ENCODE measurements at places on chromosomes 16 and 17.

DNA sequence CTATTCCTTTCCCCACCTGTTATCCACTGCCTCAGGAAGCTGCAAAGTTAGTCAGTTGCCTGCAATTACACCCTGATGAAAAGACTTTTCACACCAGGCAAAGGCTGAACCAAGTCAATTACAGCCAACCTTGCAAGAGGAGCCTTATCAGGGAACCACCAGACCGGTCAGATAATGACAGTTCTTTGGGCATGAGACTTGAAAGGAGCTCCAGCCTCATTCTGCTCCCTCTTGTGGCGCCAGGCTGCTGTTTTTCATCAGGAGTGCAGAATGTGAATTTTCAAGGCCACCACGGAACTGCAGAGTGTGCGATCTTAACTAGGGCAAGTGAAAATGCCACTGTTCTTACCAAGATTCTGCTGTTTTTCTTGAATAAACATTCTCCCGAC, 22.5 kb downstream of the DNAI2 start:
- DNase-seq: peak; percentile 71

GRCh38 chr17:78539781-78540180, 37.4 kb downstream of the DNAH17 start:
- DNase-seq: no peak

DNA sequence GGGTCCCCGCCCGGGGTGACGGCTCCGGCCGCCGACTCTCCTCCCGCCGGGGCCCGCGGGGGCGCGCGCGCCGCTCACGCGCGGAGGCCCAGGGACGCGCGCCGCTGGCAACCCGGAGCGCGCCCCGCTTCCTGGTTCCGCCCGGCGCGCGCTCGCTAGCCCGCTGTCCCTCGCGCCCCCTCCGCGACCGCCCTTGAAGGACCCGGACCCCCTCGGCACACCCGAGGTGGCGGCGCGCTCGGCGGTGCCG, at the start of gene STAT5B:
Gene STAT5B (minus strand): TSS at position 33 of the 250 bp plus-strand sequence. CDS start 44,264 bp downstream, outside the sequence.
- DNase-seq: peak; percentile 79

DNA sequence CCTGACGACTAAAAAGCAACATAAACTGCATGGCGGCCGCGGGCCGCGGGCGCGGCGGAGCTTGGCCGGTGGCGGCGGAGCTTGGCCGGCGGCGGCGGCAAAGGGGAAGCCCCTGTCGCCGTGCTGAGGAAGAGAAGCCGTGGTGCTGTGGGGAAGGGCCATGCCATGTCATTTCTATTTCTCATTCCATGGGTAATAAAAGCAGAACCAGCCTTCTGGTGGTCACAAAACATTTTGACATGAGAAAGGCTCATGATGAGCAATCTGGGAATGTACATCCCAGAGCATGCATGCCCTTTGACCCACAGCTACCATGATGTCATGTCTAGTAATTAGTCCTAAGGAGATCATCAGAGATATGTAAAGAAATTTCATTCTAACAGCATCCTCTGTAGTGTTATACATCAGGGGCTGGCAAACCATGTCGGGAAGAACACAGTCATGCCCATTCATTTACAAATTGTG, 23.9 kb upstream of the HEATR6 start:
- peak; percentile 40 for DNase-seq

- DNase-seq: peak; percentile 50
Measured at GRCh38 chr16:1707193-1707790, 1.3 kb downstream of the MAPK8IP3 start.

DNA sequence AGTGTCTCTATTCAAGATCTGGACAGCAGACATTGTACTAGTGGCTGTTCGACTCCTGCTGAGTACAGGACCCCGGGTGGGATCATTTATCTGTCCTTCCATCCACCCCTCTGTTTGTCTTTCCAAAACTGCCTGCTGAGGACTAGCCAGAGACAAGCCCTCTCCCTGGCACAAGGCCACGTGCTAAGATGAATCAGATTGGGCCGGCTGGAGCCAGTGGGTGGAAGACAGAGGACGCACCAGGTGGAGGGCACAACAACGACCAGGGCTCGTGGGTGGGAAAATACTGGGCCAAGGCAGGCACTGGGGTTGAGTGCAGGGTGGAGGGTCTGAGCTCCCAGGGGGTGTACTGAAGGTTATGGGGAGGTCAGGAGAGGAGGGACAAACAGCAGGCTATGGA, 1.4 kb upstream of the CA7 start:
- no peak for DNase-seq

- no peak for DNase-seq
Measured at GRCh38 chr16:1630450-1631213, 18.5 kb downstream of the CRAMP1 start.

GRCh38 chr17:44287651-44288050, 19.7 kb upstream of the SLC4A1 start:
- DNase-seq: no peak

DNA sequence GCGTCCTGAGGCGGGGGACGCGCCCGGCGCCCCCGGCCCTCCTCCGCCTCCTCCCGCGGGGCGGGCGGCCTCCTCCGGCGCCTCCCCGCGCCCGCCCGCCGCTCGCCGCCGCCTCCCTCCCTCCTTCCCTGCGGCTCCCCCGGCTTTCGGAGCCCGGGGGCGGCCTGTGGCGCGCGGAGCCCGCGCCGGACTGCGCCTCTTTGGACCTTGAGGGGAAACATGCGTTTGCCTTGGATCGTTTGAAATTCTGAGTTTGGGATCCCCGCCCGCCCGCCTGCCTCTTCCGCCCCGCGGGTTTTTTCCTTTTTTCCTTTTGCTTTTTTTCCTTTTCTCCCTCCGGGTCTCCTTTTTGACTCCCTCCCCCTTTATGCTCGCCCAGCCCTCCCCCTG, 390 bp downstream of the ZNRF1 start:
- DNase-seq: peak; percentile 47

GRCh38 chr17:29138971-29139691, 41.1 kb downstream of the MYO18A start:
- peak; percentile 58 for DNase-seq

- peak; percentile 62 for DNase-seq
Measured at GRCh38 chr17:78535273-78536197, 41.7 kb downstream of the DNAH17 start.

GRCh38 chr17:28478712-28479615, 5.5 kb downstream of the SLC13A2 start:
- no peak for DNase-seq

DNA sequence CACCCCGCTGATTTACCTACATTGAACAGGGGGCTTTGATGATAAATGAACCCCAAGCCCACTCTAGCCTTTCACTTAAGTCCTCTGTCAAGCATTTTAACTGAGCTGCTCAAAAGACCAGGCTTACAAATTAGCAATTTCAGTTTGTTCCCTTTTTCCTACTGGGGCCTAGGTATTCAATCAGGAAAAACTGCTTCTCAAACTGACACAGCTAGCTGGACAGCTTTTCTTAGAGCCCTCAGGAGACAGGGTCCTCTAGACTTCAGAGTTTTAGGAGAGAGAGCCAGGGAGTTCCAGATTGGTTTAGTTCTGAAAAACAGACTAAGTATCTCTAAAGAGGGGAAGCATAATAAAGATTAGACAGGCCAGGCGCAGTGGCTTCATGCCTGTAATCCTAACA, 6.2 kb upstream of the HEXIM2 start:
- DNase-seq: no peak

GRCh38 chr16:79366635-79367034, 233.9 kb downstream of the MAF start:
- no peak for DNase-seq

- DNase-seq: peak; percentile 85
Measured at GRCh38 chr17:31508288-31509094, 117.0 kb downstream of the RAB11FIP4 start.

- no peak for DNase-seq
Measured at GRCh38 chr16:56974549-56975300, 13.0 kb downstream of the CETP start.
